ENCODE measurements at places on chromosomes 5 and 9.

GRCh38 chr9:132328580-132328979 is 26.2 kb downstream of the SETX start:
- DNase-seq: no peak

- no peak for DNase-seq
Observed at GRCh38 chr5:127419683-127420257, 97.7 kb upstream of the PRRC1 start.

- no peak for DNase-seq
Observed at GRCh38 chr5:172748341-172748843, 22.6 kb downstream of the DUSP1 start.

GRCh38 chr5:176667637-176668036 is 20.4 kb downstream of the TSPAN17 start:
- DNase-seq: no peak
